NCI-H1436 (cell line): ENCODE measurements at places on chromosomes 16 and 17.

DNA sequence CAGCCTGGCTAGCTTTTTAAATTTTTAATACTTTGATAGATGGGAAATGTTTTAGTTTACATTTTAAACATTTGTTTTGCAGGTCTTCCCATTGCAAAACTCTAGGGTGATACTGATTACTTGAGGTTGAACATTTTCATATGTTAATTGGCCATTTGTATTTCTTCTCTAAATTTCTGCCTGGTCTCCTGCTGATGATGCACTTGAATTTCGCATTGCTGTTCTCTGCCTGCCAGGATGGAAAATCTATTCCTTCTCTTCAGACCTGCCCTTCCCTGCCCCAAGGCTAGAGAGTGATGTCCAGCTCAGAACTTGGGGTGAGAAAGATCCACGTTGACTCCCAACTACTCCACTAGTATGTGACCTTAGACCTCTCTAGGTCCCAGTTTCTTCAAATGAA lies 134.7 kb downstream of the PITPNC1 start:
- no peak for DNase-seq

- DNase-seq: no peak
These were observed 61.4 kb downstream of the NXN start for GRCh38 chr17:917941-918740.

- peak; percentile 88 for DNase-seq
These were observed 5.4 kb downstream of the MYO1C start for GRCh38 chr17:1486802-1487695.

GRCh38 chr16:31225193-31225592 lies 8.3 kb upstream of the PYDC1 start:
- DNase-seq: no peak

DNA sequence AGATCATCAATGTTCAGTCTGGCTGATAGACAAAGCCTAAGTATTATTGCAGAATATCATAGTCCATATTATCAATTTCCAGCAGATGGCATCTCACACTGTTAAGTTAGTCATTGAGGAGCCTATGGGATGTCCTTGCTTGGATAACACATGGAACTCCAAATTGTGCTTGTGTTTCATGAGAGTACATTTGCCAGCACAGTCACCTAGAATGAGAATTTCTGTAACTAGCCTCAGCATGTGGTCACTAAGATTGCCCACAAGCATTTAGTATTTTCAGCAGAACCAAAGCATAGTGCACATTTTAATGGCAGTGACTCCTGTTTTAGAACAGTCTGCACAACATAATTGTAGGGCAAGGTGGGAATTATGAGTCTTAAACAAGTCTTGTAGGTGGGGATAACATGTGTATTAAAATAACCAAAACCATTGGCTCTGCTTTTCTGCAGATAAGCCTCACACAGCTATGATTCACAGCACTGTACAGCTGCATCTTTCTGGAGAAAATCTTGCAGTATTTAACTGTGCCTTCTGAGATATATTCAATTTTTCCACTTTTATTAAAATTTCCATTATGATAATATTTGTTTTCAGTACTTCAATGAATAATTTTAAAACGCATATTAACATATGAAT lies 882.8 kb upstream of the SOX9 start:
- DNase-seq: peak; percentile 42

DNA sequence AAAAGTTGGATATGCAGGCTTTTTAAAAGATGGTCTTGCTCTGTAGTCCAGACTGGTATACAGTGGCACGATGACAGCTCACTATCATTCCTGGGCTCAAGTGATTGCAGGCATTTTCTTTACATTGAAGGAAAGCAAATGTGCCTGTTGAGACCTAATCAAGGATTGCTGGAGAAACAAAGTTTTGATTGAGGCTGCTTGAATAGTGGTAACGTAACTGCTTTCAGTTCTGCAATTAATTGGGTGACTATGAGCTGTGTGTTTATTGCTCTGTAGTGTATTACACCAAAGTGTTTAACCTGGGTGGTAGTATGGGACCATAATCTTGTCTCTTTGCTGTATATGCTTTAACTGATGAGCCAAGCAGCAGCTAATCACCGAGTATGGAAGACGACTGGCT lies 2.3 kb downstream of the UBB start:
- DNase-seq: no peak

GRCh38 chr17:81387100-81388090 lies 7.9 kb upstream of the BAHCC1 start:
- DNase-seq: no peak

DNA sequence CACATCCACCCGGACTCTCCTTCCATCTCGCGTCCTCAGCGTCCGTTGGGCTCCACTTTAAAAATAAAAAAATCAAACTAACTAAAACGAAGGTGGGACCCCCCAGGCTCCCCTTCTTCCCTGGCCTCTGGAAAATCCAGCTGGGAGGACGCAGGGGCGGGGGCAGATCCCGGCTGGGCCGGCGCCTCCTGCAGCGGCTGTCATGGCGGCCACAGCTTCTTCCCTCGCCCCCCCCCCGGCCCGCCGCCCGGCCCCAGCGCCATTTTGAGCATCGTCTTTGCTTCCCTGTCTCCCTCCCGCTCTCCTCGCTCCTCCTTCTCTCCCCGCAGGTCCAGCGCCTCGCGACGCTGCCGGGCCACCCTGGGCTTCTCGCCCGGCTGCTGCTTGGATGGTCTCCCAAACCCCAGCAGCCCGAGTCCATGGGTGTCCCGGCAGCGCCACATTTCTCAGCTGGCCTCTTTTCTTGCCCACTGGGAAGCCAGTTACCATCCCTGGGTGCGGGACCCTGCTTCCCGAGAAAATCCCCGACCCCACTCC lies 3.3 kb downstream of the HOXB2 start:
- peak; percentile 48 for DNase-seq

GRCh38 chr17:76727745-76728456 lies 1.3 kb downstream of the METTL23 start:
- no peak for DNase-seq

DNA sequence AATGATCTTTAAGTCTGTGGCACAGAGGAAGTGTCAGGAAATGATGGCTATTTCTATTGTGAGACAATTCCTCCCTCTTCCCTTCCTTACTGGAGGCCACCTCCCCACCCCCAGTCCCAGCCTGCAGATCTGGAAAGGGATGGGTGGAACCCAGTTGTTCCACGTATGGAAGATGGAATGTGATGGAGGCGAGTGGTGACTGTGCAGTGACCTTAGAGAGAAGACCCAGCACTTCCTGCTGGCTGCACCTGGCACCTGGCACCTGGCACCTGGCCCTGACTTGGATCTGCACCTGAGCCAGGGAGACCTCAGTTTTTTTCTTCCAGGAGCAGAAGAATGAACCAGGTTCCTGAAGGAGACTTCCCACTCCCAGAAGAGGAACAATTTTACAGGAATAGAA lies 33.0 kb upstream of the TMC5 start:
- DNase-seq: no peak

GRCh38 chr17:34308371-34308770 lies 10.9 kb upstream of the CCL8 start:
- DNase-seq: no peak
